ENCODE measurements at places on chromosomes 7 and 10. TPM values are rescaled to one million over a fixed set of nuclear protein-coding genes. Genes with fewer than 3 reads are reported as not detected.

SH2D4B gene
- total RNA-seq: not detected

HMX2 gene
- total RNA-seq: not detected

KAZALD1 gene
- total RNA-seq: 9.2 TPM

SPDYE8 gene
- total RNA-seq: not detected

DNA sequence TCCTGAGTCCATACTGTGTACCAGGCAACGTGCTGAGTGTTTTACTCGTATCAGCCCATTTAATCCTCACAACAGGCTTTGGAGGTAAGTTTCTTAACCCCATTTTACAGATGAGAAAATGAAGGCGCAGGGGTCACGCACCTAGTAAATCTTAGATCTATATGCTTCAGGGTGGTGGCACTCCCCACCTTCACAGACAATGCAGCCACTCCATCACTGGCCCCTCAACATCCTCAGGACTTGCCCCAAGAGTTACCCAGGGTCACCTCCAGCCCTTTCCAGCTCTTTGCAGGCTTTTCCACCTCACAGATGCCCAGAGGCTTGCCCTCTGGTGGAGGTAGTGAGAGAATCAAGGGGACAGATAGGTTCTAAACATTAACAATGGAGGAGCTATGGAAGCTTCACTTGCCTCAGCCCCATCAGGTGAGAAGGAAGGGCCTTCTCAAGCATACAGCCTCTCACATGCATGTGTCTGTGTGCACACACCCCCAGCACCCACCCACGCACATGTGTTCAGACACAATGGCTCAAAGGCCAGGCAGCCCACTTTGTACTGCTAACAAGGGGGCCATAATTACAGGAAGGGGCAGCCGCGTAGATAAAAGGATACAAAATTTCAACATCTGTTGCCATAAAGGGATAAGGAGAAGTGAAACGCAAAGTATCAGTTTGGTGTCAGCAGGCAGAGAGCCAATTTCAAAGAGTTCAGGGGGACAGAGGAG is 29.1 kb downstream of the DPCD start:
- DNase-seq: no peak

GRCh38 chr10:68973975-68974374 is 14.6 kb upstream of the KIFBP start:
- DNase-seq: no peak

DNA sequence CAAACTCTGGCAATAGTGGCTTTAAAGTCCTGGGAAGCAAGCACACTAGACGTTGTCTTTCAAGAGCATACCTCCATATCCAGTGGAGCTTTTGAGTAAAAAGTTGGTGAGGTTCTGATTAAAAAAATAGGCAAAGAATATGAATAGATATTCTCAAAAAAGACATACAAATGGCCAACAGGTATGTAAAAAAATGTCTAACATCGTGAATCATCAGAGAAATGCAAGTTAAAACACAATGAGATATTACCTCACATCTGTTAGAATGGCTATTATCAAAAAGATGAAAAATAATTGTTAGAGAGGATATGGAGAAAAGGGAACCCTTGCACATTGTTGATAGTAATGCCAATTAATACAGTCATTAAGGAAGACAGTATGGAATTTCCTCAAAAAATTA is 407.1 kb downstream of the MDFIC start:
- DNase-seq: no peak

- no peak for DNase-seq
Measured at GRCh38 chr10:117627561-117627960, 85.0 kb downstream of the EMX2 start.

DNA sequence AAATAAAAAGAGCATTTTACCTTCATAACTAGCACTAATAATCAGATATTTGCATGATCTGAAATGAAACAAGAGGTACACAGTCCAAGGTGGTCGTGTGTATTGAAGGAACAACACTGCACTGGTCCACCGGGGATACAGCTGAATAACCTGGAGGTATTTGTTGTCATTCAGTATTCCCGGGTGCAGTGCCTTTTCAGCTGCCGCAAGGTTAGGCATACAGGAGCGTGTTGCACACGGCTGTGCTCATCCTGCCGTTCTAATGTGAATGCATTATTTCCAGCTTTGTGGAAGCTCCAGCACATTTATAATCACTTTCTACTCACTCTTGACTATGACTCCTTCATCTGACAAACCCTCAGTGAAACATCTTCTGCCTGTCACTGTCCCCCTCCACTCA is 377.8 kb downstream of the GFRA1 start:
- no peak for DNase-seq

- no peak for DNase-seq
Measured at GRCh38 chr7:79064187-79064823, 389.2 kb downstream of the MAGI2 start.

DNA sequence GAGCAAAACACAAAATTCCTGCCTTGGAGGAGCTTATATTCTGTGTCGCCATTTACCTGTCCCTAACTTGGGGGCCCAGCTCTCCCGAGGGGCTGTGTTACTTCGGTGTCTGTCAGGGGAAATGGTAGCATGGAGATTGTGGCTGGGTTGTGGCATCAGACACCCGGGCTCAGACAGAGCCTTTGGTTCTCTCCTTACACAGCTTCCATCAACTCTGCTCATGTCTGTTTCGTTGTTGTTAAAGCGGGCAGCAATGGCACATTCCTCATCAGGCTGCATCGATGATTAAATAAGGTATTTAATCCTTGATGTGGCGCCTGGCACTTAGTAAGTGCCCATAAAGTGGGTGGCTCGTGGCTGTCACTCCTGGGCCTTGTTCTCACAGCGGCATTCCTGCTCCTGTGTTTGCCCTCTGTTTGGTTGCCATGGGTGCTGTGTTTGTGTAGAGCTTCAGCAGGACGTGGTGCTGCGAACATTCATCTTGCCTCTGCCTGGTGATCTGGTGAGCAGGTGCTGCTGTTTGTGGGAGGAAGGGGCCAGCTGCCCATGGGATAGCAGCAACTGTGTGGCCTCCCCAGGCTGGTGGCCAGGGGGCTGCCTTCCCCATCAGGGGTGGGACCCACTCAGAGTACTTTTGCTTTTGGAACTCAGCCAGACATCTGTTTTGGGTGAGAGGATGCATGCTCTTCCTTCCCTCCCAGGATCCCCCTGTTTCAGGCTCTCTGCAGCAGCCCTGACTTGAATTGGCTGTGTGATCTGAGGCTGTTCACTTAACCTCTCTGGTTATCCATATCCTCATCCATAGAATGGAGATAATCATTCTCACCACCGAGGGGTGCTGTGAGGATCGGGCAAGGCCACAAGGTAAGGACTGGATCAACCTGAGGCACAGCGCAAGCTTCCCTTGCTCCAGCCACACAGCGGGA is 207.2 kb upstream of the SVIL start:
- DNase-seq: peak; percentile 89

GRCh38 chr7:152733286-152733934 is 26.1 kb upstream of the ACTR3B start:
- DNase-seq: no peak

Data from heart left ventricle (tissue), 16 donors.